ENCODE measurements at places on chromosomes 6 and 20. TPM values are rescaled to one million over a fixed set of nuclear protein-coding genes. Genes with fewer than 3 reads are reported as not detected.

The C20orf202 gene
- total RNA-seq: not detected

GRCh38 chr20:60056407-60057122 lies 98.3 kb downstream of the CDH26 start:
- DNase-seq: no peak

The INSM1 gene
- not detected for total RNA-seq

GRCh38 chr20:34402461-34402860 lies 39.4 kb downstream of the ITCH start:
- DNase-seq: no peak

The SPAG4 gene
- 1.5 TPM for total RNA-seq

The HEY2 gene
- total RNA-seq: 26.5 TPM

GRCh38 chr6:27280064-27280539 lies 32.0 kb downstream of the POM121L2 start:
- DNase-seq: no peak

The KHDC1 gene
- total RNA-seq: 8.1 TPM

The CST2 gene
- not detected for total RNA-seq

DNA sequence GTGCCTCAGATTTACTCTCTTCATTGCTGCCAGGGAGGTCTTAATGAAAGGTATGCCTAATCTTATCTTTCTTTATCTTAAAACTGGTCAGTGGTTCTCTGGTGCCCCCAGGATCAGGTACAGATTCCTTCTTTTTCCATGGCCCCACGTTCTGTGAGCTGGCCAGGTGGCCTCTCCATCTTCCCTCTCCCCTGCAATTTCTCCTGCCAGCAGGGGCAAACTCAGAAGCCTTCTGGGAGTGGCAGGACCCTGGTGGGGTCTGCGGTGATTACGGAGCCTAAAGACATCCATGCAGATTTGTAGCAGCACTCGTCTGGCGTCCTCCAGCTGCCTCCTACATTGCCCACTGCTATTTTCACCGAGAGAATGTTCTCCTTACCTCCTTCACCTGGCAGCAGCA lies 95.8 kb downstream of the CCDC170 start:
- no peak for DNase-seq

The ADTRP gene
- total RNA-seq: not detected

The TXLNB gene
- 0.49 TPM for total RNA-seq

The PPP1R14C gene
- 1.3 TPM for total RNA-seq

The ULBP1 gene
- not detected for total RNA-seq

- DNase-seq: no peak
These were observed 7.9 kb upstream of the WFDC10A start for GRCh38 chr20:45621593-45621992.

Measured in thoracic aorta (tissue), 2 donors.